ENCODE measurements at places on chromosomes 4 and X.

- DNase-seq: no peak
These were observed 43.8 kb upstream of the SETD7 start for GRCh38 chr4:139599594-139600374.

GRCh38 chr4:110550260-110550659 is 72.6 kb downstream of the PITX2 start:
- no peak for DNase-seq

- no peak for DNase-seq
These were observed 11.8 kb downstream of the TMEM31 start for GRCh38 chrX:103722505-103722904.

DNA sequence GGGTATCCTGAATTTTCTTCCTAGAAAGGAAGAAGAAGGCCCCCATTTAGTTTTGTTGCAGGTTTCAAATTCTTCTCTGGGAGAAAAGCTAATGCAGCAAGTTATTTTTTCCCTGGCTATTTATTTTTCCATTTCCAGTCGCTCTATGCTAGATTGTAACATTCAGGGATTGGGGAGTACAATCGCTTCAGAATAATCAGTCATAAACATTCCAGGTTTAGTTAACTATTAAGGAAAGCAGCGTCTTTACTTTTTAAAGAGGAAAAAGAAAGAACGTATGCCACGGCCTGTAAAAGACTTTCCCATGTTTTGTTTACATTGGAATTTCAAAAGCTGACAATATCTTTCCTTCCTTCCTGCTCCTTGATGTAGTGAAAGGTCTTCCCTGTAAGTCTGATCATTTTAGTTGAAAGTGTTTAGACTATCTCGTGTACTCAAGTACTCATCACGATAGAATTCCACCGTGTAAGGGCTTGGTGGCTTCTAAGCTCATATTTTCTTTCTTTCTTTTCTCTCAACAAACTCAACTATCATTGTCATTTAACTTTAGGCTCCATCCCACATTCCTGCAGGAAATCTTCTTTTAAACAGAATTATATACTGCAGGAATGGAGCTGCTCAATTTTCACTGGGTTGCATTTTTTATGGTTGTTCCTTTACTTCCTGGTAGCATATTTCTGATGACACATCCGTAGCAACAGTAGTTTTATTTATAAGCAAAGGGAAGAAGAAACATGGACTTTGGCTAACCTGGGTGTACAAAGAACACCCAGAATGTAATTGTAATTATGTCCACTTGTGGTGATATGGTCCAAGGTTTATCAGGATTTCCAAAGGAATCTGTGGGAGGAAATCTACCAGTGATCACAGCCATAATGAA is 213.1 kb upstream of the FAT1 start:
- DNase-seq: no peak

- no peak for DNase-seq
These were observed 59.0 kb downstream of the RNF150 start for GRCh38 chr4:141074098-141074878.

GRCh38 chrX:12360383-12360782 is 222.1 kb downstream of the FRMPD4 start:
- no peak for DNase-seq

DNA sequence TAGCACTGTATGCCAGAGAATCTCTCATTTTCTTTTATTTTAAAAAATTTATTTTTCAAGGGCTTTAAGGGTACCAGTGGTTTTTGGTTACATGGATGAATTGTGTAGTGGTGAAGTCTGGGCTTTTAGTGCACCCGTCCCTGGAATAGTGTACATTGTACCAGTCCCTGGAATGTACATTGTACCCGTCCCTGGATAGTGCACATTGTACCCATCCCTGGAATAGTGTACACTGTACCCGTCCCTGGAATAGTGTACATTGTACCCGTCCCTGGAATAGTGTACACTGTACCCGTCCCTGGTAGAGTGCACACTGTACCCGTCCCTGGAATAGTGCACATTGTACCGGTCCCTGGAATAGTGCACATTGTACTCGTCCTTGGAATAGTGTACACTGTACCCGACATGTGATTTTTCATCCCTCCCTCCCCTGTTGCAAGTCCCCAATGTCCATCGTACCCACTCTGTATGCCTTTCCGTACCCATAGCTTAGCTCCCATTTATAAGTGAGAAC is 56.1 kb upstream of the HELT start:
- DNase-seq: no peak

- DNase-seq: no peak
These were observed 30.7 kb downstream of the TAF7L start for GRCh38 chrX:101260435-101260834.

All from activated CD4-positive, alpha-beta T cell treated with anti-CD3 and anti-CD28 coated beads, Interleukin-2, amount 50 U/mL, for 48 hours (primary cell).